Muscle of leg (tissue), 16 donors: ENCODE measurements at places on chromosomes 11 and 22. TPM values are rescaled to one million over a fixed set of nuclear protein-coding genes. Genes with fewer than 3 reads are reported as not detected.

GRCh38 chr11:10844796-10845195, 13.1 kb downstream of the ZBED5 start:
- H3K4me3 ChIP-seq, result no peak overlapping the region
- DNase-seq, result peak; percentile 18
- H3K4me1 ChIP-seq, result no peaks in the 10 kb centered on the region
- no peak overlapping the region for H3K27ac ChIP-seq

GRCh38 chr11:35587972-35588371, 30.3 kb upstream of the FJX1 start:
- peaks cover 11% of the 10 kb centered on the region for H3K27me3 ChIP-seq
- H3K4me3 ChIP-seq, result no peak overlapping the region
- no peaks in the 10 kb centered on the region for H3K4me1 ChIP-seq

Gene FTH1
- 445 TPM for total RNA-seq

- DNase-seq, result no peak
- no peaks in the 10 kb centered on the region for H3K36me3 ChIP-seq
These were observed 5.0 kb upstream of the UVRAG start for GRCh38 chr11:75809991-75810390.

- peaks cover 2% of the 10 kb centered on the region for H3K27me3 ChIP-seq
- no peaks in the 10 kb centered on the region for H3K36me3 ChIP-seq
- H3K4me3 ChIP-seq, result no peak overlapping the region
- peak overlapping the region; percentile 57 for H3K27ac ChIP-seq
- peak; percentile 77 for DNase-seq
- peaks cover 45% of the 10 kb centered on the region for H3K4me1 ChIP-seq
These were observed 38.3 kb downstream of the TBX1 start for GRCh38 chr22:19798891-19799293.

DNA sequence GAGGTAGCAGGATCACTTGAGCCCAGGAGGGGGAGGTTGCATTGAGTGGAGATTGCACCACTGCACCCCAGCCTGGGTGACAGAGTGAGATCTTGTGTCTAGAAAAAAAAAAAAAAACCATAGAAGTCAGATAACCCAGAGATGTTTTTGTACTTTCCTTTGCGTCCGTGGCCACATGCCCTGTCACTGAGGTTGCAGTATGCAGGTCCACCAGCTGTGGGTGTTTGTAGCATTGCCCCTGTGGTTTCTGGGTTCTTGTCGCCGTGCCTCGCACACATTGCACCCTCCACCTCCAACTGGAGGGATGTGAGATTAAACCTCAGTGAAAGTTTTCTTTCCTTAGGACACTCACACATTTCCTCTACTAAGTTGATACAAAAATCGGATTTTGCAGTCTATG, 70.3 kb downstream of the TNRC6B start:
- no peak for DNase-seq
- H3K27ac ChIP-seq, result no peak overlapping the region
- H3K4me3 ChIP-seq, result no peak overlapping the region
- no peaks in the 10 kb centered on the region for H3K4me1 ChIP-seq
- peaks cover 23% of the 10 kb centered on the region for H3K36me3 ChIP-seq
- H3K27me3 ChIP-seq, result no peaks in the 10 kb centered on the region

GRCh38 chr11:22199243-22199642, 6.4 kb downstream of the ANO5 start:
- no peaks in the 10 kb centered on the region for H3K27me3 ChIP-seq
- DNase-seq, result no peak

DNA sequence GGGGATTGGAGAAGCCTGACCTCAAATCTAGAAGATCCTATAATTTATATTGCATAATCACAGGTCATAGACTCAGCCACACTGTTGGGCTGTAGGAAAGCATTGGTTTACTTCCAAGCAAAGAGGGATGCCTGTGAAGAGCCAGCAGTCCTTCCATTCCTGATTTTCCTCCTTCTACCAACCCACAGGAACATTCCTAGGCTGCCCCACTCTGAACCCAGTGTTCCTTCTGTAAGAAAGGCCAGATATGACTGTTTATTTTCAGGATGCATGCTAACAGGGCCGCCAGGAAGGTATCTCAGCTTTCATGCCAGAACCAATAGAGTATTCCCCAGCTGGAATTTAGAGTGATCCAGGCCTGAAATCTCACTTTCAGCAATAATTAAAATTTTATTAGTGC, 197.1 kb downstream of the ETS1 start:
- no peak for DNase-seq
- no peaks in the 10 kb centered on the region for H3K36me3 ChIP-seq
- H3K27me3 ChIP-seq, result no peaks in the 10 kb centered on the region
- H3K27ac ChIP-seq, result no peak overlapping the region

GRCh38 chr11:128520888-128521681, 66.3 kb downstream of the ETS1 start:
- H3K27me3 ChIP-seq, result peaks cover 24% of the 10 kb centered on the region
- H3K4me1 ChIP-seq, result peaks cover 30% of the 10 kb centered on the region
- H3K36me3 ChIP-seq, result no peaks in the 10 kb centered on the region
- H3K4me3 ChIP-seq, result peak overlapping the region; percentile 85

DNA sequence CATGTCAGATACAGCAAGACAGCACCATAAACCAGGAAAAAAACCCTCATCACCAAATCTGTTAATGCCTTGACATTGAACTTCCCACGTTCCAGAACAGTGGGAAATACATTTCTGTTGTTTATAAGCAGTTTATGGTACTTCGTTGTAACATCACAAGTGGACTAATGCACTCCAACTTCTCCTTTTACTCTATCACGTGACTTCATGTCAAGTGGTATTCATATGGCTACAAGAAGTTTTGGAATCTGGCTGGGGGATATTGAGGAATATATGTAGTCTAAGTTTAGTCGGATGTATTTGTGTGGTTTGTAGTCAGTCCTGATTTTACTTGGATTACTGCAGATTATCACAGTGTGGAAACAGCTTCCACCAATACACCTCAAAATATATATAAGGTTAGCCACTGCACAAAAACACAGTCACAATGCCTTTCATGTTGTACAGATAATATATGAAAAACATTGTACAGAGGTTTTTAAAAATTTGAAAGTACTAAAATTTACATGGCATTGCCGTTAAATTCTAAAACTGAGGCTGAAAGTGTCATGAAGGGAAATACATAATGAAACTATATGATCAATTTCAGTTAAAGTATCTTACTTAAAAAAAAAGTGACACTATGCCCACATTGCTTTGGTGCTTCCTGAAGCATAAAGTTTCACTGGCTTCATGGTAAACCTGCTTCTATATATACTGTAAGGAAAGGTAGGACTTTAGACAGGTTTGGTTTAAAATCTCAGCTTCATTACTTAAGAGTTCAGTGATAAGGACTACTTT, 134.1 kb downstream of the CASP12 start:
- H3K4me3 ChIP-seq, result no peak overlapping the region
- no peaks in the 10 kb centered on the region for H3K4me1 ChIP-seq
- H3K36me3 ChIP-seq, result no peaks in the 10 kb centered on the region
- H3K27me3 ChIP-seq, result no peaks in the 10 kb centered on the region
- DNase-seq, result peak; percentile 9

Gene SSTR3
- total RNA-seq, result not detected

Gene TNNT3
- 4,749 TPM for total RNA-seq

- peaks cover 5% of the 10 kb centered on the region for H3K27me3 ChIP-seq
- DNase-seq, result no peak
- H3K4me1 ChIP-seq, result no peaks in the 10 kb centered on the region
- H3K27ac ChIP-seq, result no peak overlapping the region
- H3K36me3 ChIP-seq, result no peaks in the 10 kb centered on the region
- no peak overlapping the region for H3K4me3 ChIP-seq
These were observed 100.3 kb upstream of the CLPB start for GRCh38 chr11:72534371-72535193.

DNA sequence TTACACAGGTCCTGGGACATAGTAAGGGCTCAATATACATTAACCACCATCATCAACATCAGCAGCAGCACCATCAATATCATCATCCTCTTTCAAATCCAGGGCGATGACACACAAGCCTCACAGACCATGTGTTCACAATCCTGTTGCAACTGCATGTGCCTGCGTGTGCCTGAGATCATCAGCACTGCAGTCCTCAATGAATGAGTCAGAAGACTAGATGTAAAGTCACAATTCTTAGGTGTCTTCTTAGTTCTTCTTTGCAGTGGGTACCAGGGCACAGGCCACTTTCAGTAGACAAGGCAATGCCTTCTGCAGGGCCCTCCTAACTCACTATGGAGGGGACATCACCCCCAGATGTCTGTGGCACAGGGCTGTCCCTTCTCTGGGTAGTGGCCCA, 111.1 kb downstream of the MYO18B start:
- H3K36me3 ChIP-seq, result peaks cover 38% of the 10 kb centered on the region
- H3K4me1 ChIP-seq, result no peaks in the 10 kb centered on the region
- DNase-seq, result no peak
- no peaks in the 10 kb centered on the region for H3K27me3 ChIP-seq
- H3K27ac ChIP-seq, result no peak overlapping the region

Gene TMPRSS6
- not detected for total RNA-seq

DNA sequence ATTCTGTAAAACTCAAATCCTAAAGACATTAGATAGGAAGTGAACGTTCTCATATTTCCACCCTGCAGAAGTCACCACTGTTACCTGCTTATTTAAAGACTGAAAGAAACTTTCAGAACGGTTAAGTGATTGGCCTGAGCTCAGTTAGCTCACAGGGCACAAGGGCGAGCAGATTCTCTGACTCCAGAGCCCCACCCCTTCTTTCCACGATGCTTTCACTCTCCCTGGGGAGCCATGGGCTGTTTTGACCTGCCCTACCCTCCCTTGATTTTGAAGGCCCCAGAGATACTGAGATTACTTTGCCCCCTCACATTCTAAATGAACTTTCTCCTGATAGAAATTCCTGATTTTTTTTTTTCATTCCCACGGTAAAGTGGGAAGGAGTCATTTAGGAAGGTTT, 33.9 kb downstream of the ARHGAP1 start:
- H3K27ac ChIP-seq, result no peak overlapping the region
- DNase-seq, result peak; percentile 38
- peaks cover 4% of the 10 kb centered on the region for H3K4me1 ChIP-seq

DNA sequence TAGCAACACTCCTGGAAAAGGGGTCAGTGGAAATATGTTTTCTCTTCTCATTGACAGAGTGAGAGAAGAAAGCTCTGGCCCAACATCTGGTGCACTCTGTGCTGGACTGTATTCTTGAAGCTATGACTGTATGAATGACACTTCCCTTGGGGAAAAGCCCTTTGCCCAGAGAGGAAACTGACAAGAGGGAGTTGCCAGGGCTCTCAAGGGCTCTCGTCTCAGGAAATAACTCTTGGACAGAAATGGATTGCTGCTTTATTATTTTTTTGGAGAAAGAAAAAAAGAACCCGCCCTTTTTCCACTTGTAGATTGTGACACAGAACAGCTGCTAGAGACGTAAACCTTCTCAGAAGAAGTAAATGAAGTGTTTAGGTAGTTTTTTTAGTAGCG, 11.4 kb downstream of the ETS1 start:
- H3K27me3 ChIP-seq, result peaks cover 10% of the 10 kb centered on the region
- no peak overlapping the region for H3K4me3 ChIP-seq
- DNase-seq, result peak; percentile 83

DNA sequence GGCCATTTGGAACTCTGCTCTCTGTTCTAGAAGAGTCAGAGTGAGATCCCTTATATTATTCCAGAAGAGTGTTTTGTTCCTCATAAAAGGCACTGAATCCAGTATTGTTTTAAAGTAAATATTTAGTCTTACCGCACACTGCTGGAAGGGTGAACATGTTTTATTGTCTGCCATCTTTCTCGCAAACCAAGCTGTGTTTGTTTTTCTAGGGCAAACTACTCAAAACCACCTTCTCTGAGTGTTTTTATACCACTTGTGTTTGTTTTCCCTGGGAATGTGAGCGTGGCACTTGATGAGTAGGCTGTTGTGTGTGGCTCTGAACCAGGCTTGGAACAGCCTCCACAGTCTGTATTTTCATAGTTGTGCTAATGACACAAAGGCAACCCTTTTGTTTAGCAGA, 89.8 kb downstream of the DBX1 start:
- no peaks in the 10 kb centered on the region for H3K4me1 ChIP-seq
- no peaks in the 10 kb centered on the region for H3K27me3 ChIP-seq
- no peak overlapping the region for H3K27ac ChIP-seq
- peaks cover 25% of the 10 kb centered on the region for H3K36me3 ChIP-seq
- DNase-seq, result no peak
